T-helper 17 cell (primary cell): ENCODE measurements at places on chromosomes 7 and 10. TPM values are rescaled to one million over a fixed set of nuclear protein-coding genes. Genes with fewer than 3 reads are reported as not detected.

The IL2RA gene
- 59.2 TPM for total RNA-seq

- no peak for DNase-seq
These were observed 100.6 kb downstream of the GRB10 start for GRCh38 chr7:50682079-50682478.

- DNase-seq: no peak
These were observed 26.2 kb upstream of the CTBP2 start for GRCh38 chr10:125186431-125187170.

- DNase-seq: peak; percentile 10
These were observed 97.5 kb downstream of the PFKFB3 start for GRCh38 chr10:6300106-6300783.

GRCh38 chr10:98485959-98486358 is 39.2 kb upstream of the HPS1 start:
- no peak for DNase-seq

GRCh38 chr10:66982792-66983474 is 57.1 kb downstream of the LRRTM3 start:
- DNase-seq: no peak

The DNAH11 gene
- 0.97 TPM for total RNA-seq

DNA sequence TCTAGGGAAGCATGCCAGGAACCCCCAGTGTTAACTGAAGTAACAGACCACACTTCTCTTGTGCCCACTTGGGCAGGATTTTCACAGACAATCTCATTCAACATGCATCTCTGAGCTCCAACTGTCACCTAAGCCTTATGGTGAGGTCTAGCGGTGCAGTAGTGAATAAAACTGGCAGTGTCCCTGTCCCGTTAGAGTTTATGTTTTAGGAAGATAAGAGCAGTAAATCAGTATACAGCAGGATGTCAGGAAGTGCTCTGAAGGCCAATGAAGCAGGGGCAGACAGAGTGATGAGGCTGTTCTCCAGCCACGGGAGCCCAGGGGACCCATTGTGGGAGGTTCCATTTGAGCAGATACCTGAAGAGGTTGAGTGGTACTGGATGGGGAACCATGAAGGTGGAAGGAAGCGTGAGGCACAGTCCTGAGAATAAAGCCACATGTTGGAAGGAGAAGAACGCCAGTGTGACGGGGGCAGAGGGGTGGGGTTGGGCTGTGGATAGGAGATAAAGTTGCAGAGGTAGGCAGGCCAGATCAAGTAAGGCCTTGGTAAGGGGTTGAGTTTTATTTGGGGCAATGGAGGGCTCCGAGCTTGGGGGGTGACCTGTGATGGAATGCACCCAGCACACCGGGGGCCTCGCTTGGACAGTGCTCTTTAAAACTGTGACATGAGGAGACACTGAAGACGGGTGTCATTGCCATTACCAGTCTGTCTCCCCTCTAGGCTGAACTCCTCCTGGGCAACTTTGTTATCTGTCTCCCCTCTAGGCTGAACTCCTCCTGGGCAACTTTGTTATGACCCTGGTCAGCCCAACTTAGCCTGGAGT is 6.6 kb downstream of the GDF10 start:
- DNase-seq: no peak

GRCh38 chr10:88916986-88917385 is 35.6 kb downstream of the ACTA2 start:
- no peak for DNase-seq

DNA sequence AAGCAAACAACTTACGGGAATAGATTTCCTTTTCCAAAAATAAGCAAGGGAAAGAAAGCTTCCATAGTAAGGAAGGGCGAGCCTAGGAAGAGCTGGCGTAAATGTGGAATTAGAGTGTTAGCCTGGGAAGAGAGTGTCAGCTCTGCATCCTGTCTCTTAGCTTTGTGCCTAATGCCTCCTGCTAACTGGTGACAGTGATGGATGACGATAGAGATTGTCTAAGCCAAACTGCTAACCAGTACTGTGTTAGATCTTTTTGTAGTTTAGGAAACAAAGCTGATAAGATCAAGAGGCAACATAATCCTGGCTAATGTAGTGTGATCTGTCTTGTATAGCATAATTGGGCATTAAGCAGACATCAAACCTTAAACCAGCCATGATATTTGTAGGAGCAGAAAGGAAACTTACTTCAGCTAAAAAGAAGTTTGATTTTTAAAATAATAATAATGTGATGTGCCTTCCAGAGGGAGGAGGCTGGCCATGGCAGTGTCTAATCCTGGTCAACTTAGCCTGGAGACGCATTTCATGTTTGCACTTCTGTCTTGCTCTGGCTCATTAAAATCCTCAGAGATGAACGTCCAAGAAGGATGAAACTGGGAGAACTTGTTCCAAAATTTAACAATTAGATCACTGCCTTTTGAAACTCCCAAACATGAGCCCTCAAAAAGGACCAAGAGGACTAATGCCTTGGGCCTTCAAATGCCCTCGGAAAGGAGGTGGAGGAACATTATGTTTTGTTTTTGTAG is 85.1 kb downstream of the FAM204A start:
- no peak for DNase-seq

DNA sequence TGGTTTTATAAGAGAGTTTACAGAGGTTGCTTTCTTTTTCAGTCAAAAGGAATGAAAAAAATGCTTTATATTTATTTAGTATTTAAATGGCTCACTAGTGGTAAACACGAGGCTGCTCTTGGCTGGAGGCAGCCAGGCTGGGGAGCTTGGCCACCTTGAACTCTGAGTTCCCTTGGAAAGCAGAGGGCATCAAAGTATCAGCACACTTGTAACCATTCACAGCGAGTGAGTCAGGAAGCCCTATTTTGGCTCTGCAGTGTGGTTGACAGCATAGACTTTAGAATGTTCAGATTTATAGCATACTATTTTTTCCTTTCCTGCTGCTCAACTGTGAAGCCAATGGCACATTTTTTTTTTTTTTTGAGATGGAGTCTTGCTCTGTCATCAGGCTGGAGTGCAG is 51.6 kb downstream of the CYCS start:
- DNase-seq: no peak

- DNase-seq: no peak
These were observed 42.2 kb upstream of the MAGI2 start for GRCh38 chr7:79495544-79496272.

- no peak for DNase-seq
These were observed 3.7 kb upstream of the HOXA7 start for GRCh38 chr7:27160145-27160545.

The INTS15 gene
- total RNA-seq: 50.5 TPM

DNA sequence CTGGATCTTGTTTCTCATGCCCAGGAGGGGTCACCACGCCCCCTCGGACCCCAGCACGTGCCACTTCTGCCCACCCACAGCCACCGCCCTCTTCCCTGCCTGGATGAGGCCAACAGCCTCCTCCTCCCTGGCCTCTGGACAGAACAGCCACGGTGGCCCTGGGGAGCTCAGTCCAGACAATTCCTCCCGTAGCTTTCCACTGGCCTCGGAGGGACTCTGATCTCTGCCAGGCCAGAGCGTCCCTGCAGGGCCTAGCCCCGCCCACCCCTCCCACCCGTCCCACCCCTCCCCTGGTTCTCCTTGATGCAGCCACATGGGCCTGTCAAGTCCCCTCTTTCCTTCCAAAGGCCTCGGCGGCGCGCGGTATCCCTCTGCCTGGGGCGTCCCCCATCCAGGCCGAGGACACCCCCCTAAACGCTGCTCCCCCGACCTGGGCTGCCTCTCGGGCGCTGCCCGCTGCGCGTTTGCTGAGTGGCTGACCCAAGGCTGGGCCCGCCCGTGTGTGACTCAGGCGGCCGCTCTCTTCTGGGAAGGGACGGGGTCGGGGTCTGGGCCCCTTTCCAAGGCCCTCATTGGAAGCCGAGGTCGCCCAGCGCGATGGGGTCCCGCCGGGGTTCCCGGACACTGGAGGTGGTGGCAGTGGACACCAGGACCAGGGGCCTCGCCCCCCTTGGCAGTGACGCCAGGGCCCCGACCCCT is 557 bp downstream of the TMEM120A start:
- DNase-seq: no peak

- DNase-seq: no peak
These were observed 145.1 kb upstream of the NOBOX start for GRCh38 chr7:144548556-144548955.

The ABCA13 gene
- not detected for total RNA-seq

DNA sequence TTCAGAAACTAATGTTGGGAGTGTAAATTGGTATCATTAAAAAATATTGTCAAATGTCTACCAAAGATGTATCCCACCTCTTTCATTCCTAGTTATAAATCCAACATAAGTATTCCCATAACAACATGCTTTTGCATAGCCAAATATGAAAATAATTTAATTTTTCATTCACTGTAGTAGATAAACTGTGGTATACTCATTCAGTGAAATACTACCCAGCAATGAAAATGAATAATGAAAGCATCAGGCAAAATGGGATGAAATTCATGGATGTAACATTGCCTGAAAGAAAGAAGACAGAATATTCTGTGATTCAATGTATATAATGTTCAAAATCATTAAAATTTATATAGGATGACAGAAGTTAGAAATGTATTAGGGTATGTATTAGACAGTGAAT is 629.0 kb upstream of the MBL2 start:
- no peak for DNase-seq

The IL15RA gene
- 12.6 TPM for total RNA-seq

The EPHA1 gene
- 9.4 TPM for total RNA-seq

DNA sequence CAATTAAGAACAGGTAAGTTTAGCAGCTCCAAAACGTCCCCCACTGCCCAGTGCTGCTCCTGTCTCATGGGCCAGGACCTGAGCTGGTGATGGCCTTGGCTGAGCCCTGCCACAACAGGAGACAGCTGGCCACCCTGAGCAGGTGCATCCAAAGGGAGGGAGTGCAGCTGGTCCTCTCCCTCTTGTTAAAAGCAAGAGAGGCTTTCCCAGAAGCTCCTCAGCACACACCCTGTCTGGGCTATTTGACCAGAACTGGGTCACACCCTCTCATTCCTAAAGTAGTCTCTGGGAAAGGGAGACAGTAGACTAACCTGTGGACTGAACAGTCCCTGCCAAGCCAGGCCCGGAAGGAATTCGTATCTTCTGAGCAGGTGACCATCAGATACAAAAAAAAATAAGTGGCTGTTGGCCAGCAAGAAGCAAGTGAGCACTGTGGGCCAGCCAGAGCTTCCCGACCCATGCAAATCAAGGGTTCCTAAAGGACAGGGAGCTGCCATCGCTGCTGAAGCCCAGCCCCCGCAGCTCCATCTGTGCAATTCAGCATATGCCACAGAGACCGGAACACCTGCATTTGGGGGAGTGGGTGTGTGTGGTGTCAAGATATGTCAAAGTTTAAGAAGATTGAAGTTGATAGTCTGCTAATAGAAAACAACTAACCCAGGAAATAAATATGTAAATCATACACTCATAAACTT is 2.1 kb upstream of the TMEM72 start:
- DNase-seq: no peak

DNA sequence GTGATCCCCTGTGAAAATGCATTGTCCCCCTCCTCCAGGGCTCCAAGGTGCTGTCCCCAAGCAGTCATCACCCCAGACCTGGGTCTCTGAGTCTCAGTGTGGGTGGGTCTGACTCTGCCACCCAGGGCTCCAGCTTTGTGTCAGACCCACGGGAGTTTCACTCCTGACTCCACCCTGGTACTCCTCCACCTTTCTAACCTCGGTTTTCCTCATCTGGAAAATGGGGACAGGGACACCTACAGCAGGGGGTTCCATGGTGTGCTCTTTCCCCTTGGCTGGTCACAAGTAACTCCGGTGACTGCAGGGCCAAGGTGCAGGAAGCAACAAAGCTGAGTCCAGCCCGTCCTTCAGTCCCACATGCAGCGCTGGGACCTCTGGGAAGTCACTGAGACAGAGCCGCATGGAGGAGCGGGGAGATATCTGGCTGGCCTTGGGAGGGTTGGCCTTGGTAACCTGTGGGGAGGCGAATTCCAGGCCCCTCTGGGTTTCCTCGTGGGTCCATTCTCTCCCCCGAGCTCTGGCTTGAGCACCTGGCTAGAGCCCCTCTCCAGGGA is 41.8 kb upstream of the RABGEF1 start:
- no peak for DNase-seq

DNA sequence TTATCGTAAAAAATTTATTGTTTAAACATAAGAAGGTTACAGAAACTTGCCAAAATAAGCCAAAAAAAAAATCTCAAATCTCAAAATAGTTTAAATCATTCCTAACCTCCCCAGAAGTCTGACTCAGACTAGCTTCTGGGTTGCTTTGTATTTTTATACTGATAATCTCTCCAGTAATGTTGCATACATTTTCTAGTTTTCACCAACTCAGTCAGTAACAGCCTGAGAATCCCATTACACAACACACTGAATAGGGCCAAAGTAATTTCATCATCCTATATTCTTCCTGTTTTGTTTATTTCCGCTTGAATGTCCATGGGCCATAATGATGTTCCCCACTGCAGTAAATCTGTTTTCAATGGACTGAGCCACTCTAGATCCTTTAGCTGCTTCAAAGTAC is 478.5 kb downstream of the GPAM start:
- no peak for DNase-seq

The NANOS1 gene
- total RNA-seq: 0.15 TPM

The UNCX gene
- total RNA-seq: not detected

DNA sequence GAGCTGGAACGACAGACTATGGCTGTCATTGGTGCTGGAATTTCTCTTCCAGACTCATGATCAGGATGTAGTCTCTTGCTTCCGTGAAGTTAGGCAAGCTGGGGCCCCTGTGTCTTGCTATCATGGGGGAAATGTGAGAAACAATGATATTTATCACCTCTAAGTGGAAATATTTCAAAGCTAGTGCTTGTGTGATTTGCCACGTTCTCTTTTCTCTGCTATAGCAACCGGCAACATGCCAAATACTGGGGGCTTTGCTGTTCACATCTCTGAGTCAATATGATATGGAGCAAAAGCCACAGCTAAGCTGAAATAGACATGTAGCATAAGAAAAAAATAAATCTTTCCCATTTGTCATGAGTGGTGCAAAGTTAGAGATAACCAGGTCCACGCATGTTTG is 668.2 kb upstream of the IGFBP3 start:
- no peak for DNase-seq

The SPDYE2 gene
- 0.21 TPM for total RNA-seq

DNA sequence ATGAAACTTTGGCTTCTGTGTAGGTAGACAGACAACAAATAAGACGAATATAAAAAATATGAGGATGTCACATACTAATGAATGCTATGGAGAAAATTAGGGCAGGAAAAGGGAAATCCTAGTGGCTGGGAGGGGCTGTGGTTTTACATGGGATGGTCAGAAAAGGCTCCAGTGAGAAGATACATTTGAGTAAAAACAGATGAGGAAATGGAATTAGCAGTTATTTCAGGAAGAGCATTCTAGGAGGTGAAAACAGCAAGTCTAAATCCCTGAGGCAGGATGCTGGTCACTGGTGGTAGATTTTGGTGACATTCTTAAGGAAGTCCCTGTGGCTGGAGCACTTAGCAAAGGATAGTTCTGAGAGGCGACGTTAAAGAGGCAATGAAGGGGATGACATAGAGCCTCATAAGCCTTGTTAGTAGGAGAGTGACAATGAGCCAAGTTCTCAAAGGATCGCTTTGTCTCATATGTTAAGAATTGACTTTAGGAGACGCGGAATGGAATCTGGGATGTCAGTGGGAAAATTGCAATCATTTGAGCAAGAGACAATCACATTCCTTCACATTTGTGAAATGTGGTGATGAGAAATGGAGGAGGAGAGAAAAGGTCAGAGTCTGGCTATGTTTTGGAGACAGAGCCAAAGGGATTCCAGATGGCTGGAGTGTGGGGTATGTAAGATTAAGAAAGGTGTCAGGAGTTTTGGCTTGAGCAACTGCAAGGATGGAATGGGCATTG is 384.7 kb upstream of the FZD8 start:
- no peak for DNase-seq

The FKBP9 gene
- total RNA-seq: 0.42 TPM

- no peak for DNase-seq
These were observed 32.5 kb upstream of the FAM133B start for GRCh38 chr7:92622685-92623084.

GRCh38 chr7:44101966-44102845 is 1.9 kb upstream of the AEBP1 start:
- no peak for DNase-seq
